ENCODE measurements at places on chromosomes 6 and 20.

DNA sequence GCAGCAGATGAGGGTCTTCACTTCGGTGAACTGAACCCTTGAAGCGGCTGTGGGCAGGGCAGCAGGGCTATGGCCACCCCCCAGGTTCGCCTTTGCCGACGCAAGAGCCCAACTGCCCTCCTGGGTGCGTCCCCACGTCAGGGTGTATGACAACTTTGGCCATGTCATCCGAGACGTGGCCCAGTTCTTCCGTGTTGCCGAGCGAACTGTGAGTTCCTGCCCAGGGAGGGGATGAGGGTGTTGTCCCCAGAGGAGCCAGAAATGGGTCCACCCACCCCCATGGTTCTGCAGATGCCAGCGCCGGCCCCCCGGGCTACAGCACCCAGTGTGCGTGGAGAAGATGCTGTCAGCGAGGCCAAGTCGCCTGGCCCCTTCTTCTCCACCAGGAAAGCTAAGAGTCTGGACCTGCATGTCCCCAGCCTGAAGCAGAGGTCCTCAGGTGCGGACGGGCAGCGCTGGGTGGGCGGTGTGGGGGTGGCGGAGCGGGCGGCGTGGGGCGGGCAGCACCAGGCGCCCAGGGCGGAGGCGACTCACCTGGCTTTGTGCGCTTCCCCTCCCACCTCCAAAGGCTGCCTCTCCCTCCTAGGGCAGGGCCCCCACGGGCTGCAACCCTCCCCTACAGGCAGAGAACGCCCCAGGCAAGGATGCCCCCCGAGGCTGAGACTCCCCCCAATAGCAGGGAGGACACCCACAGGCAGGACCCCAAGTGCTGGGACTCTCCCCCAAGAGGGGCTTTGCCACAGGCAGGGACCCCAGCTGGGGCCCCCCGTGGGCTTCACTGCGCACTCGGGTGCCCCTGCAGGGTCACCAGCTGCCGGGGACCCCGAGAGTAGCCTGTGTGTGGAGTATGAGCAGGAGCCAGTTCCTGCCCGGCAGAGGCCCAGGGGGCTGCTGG, 6.2 kb upstream of the TNFRSF6B start:
- no peak for DNase-seq

DNA sequence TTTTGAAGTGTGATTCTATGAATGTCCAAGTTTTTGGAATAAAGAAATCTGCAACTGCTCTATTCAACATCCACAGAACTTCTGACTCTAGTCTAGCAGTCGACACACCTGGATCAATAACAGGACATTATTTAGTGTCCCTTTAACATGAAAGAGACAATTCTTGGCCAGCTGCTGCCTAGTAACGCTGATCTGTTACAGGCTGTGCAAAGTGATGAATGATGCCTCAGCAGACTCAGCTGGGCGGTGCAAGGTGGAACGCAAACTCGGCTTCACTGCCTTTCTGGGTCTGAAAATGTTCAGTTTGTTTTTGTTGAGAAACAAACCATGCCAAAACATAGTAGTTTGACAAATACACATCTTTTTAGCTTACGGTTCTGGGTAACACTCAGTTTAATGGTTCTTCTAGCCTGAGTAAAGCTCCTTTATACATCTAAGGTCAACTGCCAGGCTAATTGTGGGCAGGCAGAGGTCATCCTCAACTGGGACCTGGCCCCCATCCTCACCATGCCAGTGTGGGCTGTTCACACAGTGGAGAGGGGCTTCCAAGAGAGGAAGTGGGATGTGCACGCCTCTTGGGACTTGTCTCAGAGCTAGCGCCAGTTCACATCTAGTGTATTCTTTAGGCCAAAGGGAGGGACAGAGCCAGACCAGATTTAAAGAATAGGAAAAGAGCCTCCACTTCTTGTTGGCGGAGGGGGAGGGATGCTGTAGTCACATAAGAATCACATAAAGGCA, 879.7 kb downstream of the QKI start:
- no peak for DNase-seq

DNA sequence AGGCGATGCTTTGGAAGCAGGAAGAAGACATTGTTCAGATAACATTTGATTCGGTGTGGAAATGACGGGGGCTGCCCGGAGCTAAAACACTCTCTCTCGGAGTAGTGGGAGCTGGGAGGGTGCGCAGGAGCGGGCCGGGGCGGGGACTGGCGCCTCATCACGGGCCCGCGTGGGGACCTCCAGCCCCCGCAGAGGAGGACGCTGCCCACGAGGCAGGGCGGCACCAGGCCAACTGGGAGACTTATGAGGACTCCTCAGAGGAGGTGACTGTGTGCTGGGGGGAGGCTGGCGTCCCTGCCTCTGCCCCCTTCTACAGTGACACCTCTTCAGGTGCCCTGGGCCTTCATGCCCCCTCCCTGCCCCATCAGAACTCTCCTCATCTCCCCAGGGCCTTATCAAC, 15.2 kb downstream of the DDO start:
- no peak for DNase-seq

DNA sequence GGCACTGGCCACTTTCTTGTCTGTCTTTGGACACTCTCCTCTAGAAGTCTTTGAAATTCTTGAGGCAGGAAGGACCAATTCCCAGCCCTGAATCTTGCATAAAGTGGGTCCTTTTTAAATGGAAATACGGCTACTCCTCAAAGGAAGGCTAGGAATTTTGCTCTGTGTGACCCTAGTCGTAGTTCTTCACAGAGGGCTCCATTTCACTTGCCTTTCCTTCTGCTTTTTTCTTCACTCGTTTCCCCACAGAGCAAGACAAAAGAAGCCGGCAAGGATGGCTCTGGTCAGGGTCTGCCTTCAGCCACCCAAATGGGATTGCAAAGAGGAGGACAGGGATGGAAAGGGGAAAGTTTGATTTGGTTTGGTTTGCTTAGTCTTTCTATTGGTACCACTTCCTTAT, 25.8 kb downstream of the HLA-E start:
- DNase-seq: no peak

GRCh38 chr6:113495521-113495920, 361.6 kb upstream of the MARCKS start:
- DNase-seq: peak; percentile 79

- no peak for DNase-seq
These were observed 4.1 kb upstream of the TRIM27 start for GRCh38 chr6:28927846-28928245.

- DNase-seq: no peak
These were observed 91.0 kb upstream of the FOXA2 start for GRCh38 chr20:22675341-22675740.

DNA sequence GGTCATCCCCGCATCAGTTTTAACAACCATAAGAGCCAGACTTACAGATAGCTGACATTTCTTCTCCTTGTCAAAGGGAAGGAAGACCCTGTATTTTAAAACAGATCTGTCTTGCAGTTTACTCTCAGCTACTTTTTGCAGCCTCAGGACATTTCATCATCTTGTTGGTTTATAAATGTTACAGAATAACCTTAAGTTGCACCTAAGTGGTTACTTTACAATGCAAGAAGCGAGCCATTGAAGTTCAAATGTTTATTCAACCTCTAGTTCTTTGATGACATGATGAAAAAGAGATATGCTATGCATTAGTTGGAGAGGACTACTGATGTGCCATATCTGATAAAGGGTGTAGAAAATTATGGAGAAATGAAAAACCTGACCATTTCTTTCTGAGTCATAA, 187.9 kb upstream of the COL21A1 start:
- DNase-seq: peak; percentile 13

DNA sequence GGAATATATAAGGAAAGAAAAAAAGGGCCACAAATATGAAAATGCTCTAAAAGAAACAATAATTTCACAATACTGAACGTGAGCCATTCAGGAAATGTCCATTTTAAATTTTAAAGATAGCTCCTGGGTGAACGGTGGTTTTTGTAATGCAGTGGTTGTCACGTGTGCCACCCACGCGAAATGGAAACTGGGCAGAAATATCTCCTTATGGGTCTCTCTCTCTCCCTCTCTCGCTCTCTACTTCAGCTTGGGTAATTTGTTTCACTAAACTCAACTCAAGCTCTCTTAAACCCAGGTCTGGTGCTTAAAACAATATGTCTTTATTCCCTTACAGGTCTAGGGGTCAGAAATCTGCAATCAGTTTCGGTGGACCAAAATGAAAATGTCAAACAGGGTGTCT, 150.8 kb downstream of the OR2B2 start:
- peak; percentile 41 for DNase-seq

DNA sequence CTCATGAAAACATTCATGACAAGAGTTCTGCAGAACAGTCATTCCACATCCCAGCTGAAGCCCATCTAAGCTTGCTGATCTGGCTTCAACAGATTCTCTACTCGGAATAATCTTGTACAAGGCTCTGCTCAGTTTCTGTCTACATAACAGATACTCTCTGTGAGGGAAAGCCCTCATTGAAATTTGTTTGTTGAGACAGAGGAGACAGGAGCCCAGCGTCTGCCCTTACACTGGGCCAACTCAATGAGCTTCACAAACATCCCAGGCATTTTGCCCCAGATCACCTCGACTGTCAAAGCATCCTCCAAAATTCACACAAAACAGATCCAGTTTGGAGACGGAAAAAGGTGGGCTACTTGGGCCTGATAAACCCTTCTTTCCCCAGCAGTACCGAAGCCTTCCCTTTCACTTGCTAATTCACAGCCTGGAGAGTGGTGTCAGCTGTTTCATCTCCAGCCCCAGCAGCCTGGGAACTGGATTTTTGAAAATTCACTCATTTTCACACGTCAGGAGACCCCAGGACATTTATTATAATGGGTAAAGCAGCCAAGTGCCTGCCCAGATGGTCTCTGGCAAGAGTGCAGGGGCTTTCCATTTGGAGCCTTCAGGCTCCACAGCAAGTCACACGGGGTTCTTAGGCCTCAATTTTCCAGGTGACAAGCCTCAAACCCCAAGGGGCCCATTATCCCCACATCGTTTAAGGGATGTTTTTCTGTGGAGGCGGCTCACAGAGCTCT, 7.3 kb downstream of the CCDC167 start:
- DNase-seq: no peak

DNA sequence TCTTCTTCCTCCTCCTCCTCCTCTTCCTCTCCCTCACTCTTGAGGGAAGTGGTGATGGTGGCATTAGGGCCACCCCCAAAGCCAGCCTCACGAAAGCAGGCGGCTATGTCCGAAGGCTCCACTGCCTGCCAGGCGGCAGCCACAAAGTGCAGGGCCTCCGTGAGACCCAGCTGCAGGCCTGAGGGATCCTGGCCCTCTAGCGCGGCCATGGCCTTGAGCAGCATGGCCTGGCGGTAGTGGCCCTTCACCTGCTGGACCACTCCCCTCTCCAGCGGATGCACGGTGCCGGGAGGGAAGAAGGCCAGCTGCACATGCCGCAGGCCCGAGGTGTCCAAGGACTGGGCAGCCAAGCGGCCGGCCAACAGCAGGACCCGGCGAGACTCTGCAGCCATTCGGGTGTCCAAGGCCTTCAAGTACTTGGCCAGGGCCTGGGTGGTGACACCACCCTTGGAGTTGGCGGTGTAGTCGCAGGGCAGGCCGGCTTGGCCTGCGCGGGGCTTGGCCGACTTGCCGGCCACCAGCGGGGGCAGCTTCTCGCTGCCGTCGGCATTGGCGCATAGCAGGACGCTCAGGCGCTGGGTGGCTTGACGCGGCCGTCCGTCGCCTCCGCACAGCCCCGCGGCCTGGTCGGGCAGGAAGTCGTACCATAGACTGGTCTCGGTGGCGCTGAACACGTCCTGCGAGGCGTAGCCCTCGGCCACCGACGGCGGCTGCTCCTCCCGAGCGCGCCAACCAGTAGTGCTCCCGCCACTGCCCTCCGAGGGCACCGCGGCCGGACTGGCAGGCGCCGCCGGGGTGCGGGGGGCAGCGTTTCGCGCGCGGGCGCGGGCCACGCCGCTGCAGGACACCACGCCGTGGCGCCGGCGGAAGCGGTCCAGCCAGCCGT, 1.1 kb downstream of the CENPB start:
- no peak for DNase-seq

DNA sequence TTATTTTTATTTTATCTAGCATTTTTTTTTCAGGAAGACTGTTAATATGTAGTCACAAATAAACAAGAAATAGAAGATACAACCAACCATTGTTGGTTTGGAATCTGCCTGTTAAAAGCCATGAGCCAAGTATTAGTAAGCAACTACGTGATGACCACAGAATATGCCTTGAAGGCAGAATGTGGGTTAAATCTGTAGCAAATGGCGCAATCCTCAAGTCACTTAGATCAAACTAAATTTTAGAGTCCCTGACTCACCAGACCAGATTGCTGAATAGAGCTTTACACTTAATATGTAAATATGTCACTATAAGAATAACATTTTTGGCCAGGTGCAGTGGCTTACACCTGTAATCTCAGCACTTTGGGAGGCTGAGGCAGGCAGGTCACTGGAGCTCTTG, 800.1 kb upstream of the CITED2 start:
- peak; percentile 94 for DNase-seq

DNA sequence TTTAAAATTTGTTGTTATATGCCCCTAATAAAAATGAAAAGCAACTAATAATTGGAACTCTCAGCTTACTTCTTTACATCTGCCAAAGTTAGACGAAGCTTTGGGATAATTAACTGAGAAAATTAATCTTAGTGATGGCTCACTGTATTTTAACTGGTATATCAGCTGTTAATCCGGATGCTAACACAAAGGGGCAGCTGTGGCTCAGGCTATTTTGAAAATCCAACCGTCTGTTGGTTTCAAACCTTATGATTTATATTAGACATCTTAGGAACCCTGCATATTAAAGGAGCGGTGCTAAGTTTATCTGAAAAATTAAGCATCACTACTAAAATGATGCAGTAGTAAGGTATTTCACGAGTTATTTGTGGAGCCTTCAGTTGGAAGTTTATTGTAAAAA, 96.6 kb downstream of the AKAP7 start:
- no peak for DNase-seq

- DNase-seq: no peak
These were observed 21.4 kb downstream of the ACTR5 start for GRCh38 chr20:38769376-38770295.

DNA sequence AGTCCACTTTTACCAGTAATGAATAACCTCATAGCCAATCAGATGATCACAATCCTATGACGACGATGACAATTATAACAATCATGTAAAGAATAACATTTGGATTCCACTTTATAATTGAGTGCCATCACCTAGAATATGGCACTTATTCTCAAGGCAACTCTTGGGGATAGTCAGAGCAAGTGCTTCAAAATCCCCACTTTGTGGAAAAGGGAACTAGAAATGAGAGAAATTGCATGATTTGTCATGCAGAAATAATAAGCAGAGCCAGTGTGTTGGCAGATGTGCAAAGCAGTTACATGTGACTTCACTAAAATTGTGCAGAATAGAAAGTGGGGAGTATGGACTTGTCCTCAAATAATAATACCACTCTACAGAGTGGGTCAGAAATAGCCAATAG, 41.3 kb downstream of the FRK start:
- no peak for DNase-seq

- no peak for DNase-seq
These were observed 100.9 kb downstream of the TFAP2C start for GRCh38 chr20:56730003-56730402.

GRCh38 chr6:82017288-82017687, 230.3 kb downstream of the IBTK start:
- DNase-seq: peak; percentile 90

GRCh38 chr6:14873101-14873500, 372.8 kb upstream of the JARID2 start:
- DNase-seq: no peak
